ENCODE measurements at places on chromosomes 3 and 15.

DNA sequence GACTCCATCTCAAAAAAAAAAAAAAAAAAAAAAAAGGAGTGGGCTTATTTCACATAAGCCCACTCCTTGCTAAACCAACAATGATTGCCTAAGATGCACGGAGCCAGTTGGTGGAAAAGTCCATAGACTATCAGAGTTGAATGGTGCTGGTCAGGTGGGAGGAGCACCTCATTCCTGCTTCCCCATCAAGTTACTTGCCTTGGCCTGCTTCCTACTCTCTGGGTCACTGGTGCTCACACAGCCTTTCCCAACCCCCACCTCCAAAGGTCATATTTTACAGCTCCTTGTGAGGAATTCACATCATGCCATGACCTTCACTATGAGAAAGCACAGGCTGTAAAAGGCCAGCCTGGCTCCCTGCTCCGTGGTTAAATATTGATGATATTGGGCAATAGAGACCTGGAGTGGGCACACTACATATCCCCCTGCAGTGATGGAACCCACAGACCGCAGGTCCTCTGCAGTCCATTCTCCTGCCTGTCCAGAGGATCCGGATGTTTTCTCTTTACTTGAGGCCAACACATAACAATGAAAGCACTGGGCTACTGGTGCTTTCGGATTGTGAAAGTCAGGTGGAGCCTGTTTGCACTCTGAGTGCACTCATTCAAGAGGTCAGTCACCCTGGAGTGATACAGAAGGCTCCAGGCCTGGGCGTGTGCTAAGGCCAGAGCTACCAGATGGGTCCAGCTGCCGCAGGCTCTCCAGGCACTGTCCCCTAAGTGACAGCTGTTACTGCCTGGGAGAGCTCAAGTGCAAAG is at the start of gene SLC51B:
SLC51B (plus strand) TSS at position 664 of the 758 bp plus-strand sequence. CDS start 4,618 bp downstream, outside the sequence.
- DNase-seq, result no peak

GRCh38 chr3:24020036-24020691 is 75.1 kb downstream of the NR1D2 start:
- DNase-seq, result no peak

DNA sequence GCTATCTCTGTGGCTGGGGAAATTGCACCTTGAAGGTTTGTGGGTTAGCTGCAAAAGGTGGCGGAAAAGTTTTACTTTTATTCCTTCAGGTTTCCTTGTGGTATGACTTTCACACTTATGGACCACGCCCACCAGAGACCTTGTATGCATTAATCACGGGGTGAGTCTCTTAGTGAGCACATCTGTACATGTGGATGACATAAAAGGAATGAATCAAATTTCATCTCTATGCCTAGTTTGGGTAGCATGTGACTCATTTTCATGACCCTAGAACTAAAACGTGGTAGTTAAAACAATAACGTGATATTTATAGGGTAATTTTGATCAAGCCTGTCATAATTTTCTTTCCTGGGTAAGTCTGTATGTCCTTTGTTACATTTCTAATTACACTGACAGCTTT is 141.7 kb downstream of the PDCD6IP start:
- no peak for DNase-seq

DNA sequence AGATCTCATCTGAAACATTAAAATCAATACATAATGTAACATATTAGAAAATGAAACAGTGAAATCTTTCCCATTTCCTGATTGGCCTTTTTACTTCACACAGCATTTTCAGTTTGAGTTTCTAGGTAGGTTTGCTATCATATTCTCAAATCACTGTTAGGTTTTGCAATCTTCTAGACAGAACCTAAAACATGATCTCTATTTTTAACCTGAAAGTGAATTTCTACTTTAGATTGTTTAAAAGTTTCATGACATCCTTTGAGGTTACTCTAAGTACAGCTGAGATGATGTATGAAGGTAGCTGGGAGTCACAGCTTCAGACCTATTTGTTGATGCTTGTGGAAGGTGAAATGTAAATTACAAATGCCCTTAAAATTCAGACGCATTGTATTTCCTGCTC is 118.4 kb upstream of the GPR149 start:
- no peak for DNase-seq

GRCh38 chr15:23866832-23867231 is 179.7 kb upstream of the NDN start:
- DNase-seq, result no peak

DNA sequence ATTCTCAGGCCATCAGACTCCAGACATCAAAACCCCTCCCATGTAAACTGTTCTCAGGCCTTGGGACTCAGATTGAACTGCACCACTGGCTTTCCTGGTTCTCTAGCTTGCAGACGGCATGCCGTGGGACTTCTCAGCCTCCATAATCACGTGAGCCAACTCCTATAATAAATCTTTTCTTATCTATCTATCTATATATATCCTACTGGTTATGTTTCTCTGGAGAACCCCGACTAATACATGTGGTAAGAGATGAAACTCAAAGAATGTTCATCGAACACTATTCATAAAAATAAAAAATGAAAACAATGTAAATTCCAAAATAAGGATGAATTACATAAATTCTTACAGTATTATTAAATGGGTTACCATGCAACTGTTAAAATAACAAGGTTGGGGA is 84.5 kb upstream of the NTRK3 start:
- DNase-seq, result no peak

DNA sequence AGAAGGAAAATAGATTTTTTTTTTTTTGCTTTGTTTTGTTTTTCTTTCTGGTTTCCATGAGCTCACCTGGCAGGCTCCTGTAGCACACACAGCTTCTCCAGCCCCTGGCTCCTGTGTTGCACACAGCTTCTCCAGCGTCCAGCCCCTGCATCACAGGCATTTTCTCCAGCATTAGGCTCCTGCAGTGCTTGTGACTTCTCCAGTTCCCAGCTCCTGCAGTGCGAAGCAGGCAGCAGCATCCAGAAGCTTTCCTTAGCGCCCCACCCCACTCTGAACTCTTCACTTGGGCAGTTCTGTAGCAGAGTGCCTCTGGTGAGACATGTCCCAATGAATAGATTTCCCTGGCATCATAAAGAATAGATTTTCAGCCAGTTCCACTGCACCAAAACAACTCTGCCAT is 5.5 kb upstream of the CCDC39 start:
- no peak for DNase-seq

GRCh38 chr3:134279466-134279865 is 28.8 kb upstream of the RYK start:
- DNase-seq, result no peak
